Colonic mucosa (tissue), 4 donors: ENCODE measurements at places on chromosomes 6 and 20. TPM values are rescaled to one million over a fixed set of nuclear protein-coding genes. Genes with fewer than 3 reads are reported as not detected.
A peak's percentile ranks its signal among the peaks of the same experiment; 100 is the strongest.

Gene HTR1E
- total RNA-seq, result not detected

Gene SRSF12
- total RNA-seq, result 0.35 TPM

Gene ADGRF4
- total RNA-seq, result 1.6 TPM

Gene ULBP2
- 0.47 TPM for total RNA-seq

Gene THBD
- 2.3 TPM for total RNA-seq

Gene GPX5
- total RNA-seq, result not detected

Gene CST5
- total RNA-seq, result not detected

Gene ENPP4
- total RNA-seq, result 14.2 TPM

GRCh38 chr6:29493261-29493660 is 5.5 kb upstream of the MAS1L start:
- H3K27me3 ChIP-seq, result no peaks in the 10 kb centered on the region
- H3K4me1 ChIP-seq, result no peaks in the 10 kb centered on the region
- no peak for DNase-seq
- H3K27ac ChIP-seq, result no peak overlapping the region

GRCh38 chr6:12621754-12622153 is 94.8 kb upstream of the PHACTR1 start:
- no peak overlapping the region for H3K4me3 ChIP-seq
- no peaks in the 10 kb centered on the region for H3K36me3 ChIP-seq
- no peaks in the 10 kb centered on the region for H3K27me3 ChIP-seq
- no peak for DNase-seq

DNA sequence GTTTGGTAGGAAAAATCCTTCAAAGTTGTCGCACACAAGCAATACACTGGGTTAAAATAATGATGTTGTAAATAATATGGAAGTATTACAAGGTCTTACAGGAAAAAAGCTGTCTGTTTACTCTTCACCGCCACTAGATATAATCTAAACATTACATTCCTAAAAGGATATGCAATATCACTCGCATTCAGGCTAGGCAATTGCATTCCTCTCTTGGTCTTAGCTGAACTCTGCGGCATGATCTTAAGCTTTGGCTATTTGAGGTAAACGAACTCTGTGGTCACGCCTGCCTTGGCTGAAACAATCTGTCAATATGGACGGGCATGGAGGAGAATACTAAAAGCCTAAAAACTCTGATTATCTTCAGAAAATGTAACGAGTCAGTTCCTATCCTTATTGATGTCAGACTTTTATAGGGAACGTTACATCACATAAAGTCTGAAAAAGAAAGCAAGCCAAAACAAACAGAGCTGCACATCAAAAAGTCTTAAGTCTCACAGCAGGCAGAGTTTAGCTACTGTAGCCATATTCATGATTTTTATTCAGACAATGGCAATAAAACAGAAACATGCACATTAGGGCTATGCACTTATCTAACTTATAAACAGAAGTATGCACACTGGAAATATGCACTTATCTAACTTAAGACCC is 30.8 kb upstream of the FILIP1 start:
- no peak overlapping the region for H3K27ac ChIP-seq
- H3K4me3 ChIP-seq, result no peak overlapping the region
- no peak for DNase-seq

DNA sequence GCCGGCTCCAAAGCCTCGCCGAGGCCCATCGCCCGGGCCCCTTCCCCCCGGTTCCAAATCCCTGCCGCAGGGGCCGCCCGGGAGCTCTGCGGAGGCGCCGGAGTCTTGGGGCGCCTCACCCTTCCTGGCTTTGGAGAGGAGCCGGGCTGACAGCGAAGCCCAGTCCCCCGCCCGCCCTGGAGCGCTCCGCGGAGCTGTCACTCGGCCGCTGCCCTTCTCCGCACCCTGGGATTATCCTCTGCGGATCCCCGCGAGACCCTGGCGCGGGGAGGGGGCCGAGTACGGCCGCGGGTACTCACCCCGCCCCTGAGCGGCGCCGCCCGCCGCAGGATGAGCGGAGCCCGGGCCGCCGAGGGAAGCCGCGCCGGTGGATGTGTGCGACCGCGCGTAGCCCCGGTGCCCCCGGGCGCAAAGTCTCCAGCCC is 343 bp downstream of the SNAP91 start:
- H3K27me3 ChIP-seq, result peaks cover 35% of the 10 kb centered on the region
- no peaks in the 10 kb centered on the region for H3K4me1 ChIP-seq
- peak overlapping the region; percentile 23 for H3K4me3 ChIP-seq
- no peak for DNase-seq
- no peak overlapping the region for H3K27ac ChIP-seq
- no peaks in the 10 kb centered on the region for H3K36me3 ChIP-seq

DNA sequence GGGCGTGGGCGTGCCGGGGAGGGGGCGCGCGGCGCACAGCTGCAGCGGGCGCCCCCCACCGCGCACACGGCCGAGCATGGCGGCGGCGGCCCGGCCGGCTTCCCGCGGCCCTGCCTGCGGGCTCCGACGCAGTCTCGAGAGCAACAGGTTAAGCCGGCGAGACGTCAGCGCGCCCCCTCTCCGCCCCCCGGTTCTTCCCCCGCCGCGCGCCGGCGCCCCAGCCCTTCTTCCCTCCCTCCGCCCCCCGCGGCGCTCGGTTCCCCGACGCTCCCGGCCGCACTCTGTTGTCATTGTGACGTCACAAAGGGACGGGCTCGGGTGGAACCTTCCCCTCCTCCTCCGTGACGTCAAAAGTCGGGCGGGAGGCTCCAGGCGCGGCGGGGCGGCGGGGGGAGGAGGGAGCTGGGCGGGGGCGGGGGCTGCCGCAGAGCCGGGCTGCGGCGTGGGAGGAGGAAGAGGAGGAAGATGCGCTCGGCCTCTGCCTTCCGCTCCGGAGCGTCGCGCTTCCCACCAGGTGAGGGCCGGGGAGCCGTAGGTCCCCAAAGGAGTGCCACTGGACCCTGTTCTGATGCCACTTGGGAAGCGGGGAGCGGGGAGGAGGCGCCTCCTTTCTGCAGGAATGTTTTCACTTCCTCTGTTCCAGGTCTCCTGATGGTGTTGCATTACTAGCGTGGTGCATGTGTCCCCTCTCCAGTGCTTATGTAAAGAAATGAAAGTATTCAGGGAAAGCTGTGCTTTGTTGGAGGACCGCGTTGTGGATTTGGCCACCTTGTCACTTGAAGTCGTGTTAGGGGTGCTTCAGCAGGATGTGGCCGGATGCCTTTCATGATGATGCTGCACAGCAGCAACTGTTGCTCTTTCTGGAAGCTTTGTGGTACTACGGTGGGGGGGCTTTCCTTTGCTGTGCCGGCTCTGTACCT is 2.8 kb downstream of the JARID2 start:
- no peaks in the 10 kb centered on the region for H3K4me1 ChIP-seq
- peak overlapping the region; percentile 81 for H3K27ac ChIP-seq
- no peaks in the 10 kb centered on the region for H3K36me3 ChIP-seq
- H3K4me3 ChIP-seq, result peak overlapping the region; percentile 46
- no peaks in the 10 kb centered on the region for H3K27me3 ChIP-seq

DNA sequence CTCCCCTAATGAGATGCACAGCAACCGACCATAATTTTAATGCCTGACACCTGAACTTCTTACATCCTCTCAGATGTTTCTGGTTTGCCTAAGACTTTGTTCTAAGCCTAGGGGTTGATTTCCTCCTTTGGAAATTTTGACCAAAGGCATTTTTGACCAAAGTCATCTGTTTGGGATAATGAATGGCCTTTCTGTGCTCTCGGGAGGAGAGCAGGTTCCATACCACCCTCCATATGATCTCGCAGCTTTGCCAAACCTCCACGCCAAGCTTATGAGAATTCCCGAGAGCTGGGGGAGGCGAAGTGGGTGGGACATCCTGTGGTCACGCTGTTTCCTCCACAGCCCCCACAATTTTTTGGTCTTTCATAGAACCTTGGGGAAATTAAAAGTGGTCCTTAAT is 91.7 kb downstream of the SCML4 start:
- H3K27ac ChIP-seq, result no peak overlapping the region
- DNase-seq, result no peak
- H3K4me3 ChIP-seq, result no peak overlapping the region
- peaks cover 9% of the 10 kb centered on the region for H3K4me1 ChIP-seq
- no peaks in the 10 kb centered on the region for H3K27me3 ChIP-seq

DNA sequence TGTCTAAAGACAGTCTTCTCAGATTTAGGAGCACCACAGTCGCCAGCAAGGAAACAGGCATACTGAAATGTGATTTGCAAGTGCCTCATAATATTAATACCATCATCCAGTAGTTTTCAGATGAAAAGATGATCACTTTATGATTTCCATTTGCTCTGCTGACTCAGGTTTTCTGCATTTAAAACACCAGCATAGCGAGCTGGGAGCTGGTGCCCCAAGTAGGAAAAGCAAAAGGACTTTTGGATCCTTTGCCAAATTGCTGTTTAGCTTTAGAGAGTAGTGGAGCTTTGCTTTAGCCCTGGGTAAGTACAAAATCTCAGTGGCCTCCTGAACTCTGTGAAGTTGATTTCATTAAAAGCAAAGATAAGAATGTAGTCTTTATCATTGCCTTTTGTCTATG is 78.5 kb downstream of the JAG1 start:
- no peaks in the 10 kb centered on the region for H3K27me3 ChIP-seq
- H3K4me3 ChIP-seq, result no peak overlapping the region
- no peaks in the 10 kb centered on the region for H3K36me3 ChIP-seq
- DNase-seq, result no peak
- no peaks in the 10 kb centered on the region for H3K4me1 ChIP-seq

DNA sequence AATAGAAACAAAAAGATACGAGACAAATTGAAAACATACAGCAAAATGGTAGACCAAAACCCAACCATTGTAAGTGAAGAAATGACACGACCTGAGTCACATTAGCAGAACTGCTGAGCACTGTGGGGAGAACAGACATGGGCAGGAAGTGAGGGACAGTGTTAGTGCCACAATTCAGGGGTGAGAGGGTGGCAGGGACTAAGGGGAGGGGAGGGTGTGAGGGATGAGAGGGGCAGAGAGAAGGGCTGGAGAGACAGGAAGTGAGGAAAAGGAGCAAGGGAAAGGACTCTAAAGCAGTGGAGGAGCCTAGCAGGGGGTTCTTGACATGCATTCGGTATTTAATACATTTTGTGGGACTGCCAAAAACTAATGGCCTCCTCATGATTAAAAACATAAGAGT is 45.0 kb upstream of the TRIM26 start:
- DNase-seq, result no peak
- no peaks in the 10 kb centered on the region for H3K27me3 ChIP-seq
- no peak overlapping the region for H3K4me3 ChIP-seq
- H3K36me3 ChIP-seq, result no peaks in the 10 kb centered on the region

GRCh38 chr20:60565551-60565950 is 607.3 kb downstream of the CDH26 start:
- H3K27me3 ChIP-seq, result no peaks in the 10 kb centered on the region
- no peak overlapping the region for H3K4me3 ChIP-seq
- no peaks in the 10 kb centered on the region for H3K4me1 ChIP-seq
- no peak for DNase-seq
- no peaks in the 10 kb centered on the region for H3K36me3 ChIP-seq

- no peak for DNase-seq
- H3K4me3 ChIP-seq, result no peak overlapping the region
- no peak overlapping the region for H3K27ac ChIP-seq
- H3K36me3 ChIP-seq, result no peaks in the 10 kb centered on the region
- no peaks in the 10 kb centered on the region for H3K4me1 ChIP-seq
- no peaks in the 10 kb centered on the region for H3K27me3 ChIP-seq
Measured at GRCh38 chr6:118632359-118632758, 19.0 kb downstream of the CEP85L start.

GRCh38 chr6:22146678-22146930 is 150.2 kb downstream of the PRL start:
- no peak overlapping the region for H3K27ac ChIP-seq
- DNase-seq, result no peak
- H3K36me3 ChIP-seq, result no peaks in the 10 kb centered on the region
- H3K27me3 ChIP-seq, result no peaks in the 10 kb centered on the region

DNA sequence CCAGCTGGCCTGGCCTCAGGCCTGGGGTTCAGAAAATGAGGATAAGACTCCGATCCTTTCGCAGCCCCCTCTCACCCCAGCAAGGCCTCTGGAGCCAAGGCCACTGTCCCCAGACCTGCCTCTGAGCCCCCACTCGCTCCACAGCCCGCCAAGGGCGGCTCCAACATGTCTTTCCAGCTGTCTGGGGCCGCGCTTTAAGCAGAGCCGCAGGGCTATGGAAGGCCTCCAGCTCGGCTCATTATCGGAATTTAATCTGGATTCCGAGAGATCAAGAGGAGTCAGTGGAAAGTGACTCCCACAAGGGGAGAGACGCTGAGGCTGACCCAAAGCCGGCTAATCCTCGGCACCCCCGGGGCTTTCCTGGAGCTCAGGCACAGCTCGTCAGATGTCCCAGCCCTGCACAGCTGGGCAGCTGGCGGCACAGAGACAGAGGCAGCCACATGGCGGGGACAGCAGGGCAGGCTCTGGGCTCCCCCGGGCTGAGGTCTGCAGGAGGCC is 41.8 kb downstream of the BMP7 start:
- H3K27me3 ChIP-seq, result no peaks in the 10 kb centered on the region
- no peak for DNase-seq
- H3K4me1 ChIP-seq, result no peaks in the 10 kb centered on the region

DNA sequence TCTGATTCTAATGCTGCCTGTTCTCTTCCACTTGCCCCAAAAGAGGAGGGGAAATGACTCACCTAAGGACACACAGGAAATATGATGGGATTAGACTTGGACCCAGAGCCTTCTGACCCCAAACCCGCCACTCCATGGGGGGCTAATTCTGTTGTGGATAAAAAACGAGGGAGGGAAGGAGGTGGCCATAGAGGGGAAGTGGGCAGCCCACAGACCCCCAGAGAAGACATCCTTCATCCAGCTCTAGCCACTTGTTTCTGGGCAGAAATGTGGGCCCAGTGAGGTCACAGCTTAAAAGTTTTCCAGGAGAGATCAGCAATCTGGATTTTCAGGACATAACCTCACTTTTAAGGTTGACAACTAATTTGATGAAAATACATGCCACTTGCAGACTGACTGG is 202.1 kb downstream of the ANKRD60 start:
- no peaks in the 10 kb centered on the region for H3K27me3 ChIP-seq
- H3K27ac ChIP-seq, result no peak overlapping the region
- no peaks in the 10 kb centered on the region for H3K36me3 ChIP-seq
- H3K4me1 ChIP-seq, result no peaks in the 10 kb centered on the region
- no peak overlapping the region for H3K4me3 ChIP-seq

DNA sequence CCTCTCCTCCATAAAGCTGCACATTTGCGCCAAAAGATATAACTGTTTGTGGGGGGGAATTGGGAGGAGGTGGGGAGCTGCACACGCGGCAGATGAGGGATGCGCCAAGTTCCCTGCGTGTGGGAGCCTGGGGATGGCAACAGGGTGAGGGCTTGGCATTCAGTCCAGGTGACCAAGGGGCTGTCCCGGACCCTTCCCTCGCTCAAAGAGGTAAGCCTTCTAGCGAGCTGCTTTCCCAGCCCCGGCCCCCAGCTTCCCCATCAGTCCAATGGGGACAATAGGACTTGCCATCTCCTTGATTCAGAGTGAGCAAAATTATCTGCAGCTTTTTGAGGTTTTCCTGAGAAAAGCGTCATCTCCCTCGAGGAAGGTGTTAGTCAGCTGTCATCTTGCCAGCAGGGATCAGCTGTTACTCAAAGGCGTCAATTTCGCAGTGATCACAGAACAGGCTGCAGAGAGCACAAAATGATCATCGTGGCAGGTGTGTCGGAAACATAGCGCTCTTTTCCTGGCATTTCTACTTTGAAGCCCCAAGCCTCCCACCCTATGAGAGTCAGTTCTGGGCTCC is 21.3 kb downstream of the ZNF831 start:
- no peak overlapping the region for H3K4me3 ChIP-seq
- H3K36me3 ChIP-seq, result no peaks in the 10 kb centered on the region
- H3K27ac ChIP-seq, result no peak overlapping the region
- no peaks in the 10 kb centered on the region for H3K4me1 ChIP-seq
- DNase-seq, result peak; percentile 12
- no peaks in the 10 kb centered on the region for H3K27me3 ChIP-seq

- DNase-seq, result no peak
- H3K4me3 ChIP-seq, result no peak overlapping the region
- H3K4me1 ChIP-seq, result no peaks in the 10 kb centered on the region
- H3K36me3 ChIP-seq, result peaks cover 3% of the 10 kb centered on the region
Measured at GRCh38 chr6:110613356-110613755, 136.9 kb upstream of the SLC22A16 start.
